ENCODE measurements at places on chromosomes 5 and 9.

DNA sequence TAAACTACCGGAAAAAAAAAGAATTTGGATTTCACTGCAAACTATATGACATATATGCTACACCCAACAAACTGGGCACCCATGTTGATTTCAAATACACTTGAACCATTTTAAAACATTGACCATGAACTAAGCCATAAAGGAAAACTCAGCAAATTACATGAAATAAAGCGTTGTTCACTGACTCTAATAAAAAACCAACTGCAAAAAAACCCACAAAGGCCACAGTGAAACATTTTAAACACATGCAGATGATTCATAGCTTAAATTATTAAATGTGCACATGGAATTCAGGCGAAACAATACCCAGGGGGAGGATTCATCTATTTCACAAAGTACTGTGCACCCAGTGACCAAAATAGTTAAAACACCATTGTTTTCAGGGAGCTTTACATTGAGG is 33.3 kb downstream of the MTRR start:
- DNase-seq: no peak

DNA sequence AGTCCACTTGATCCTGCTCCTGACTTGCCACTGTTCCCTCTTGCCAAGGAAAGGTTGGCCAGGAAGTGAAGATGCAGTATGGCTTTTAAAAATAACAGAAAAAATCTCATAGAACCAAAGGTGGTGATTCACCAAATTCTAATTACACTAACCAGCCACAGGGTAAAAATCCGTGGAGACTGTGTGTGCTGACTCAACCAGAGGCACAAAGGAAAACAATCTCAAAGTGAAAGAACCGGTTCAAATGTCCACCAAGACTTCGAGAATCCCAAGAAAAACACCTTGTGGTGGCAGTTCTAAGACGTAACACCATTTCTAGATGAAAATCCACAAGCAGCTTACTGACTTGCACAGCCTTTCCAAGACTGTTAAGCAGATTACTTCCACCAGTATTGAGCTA is 279.1 kb downstream of the TLE1 start:
- DNase-seq: peak; percentile 24

DNA sequence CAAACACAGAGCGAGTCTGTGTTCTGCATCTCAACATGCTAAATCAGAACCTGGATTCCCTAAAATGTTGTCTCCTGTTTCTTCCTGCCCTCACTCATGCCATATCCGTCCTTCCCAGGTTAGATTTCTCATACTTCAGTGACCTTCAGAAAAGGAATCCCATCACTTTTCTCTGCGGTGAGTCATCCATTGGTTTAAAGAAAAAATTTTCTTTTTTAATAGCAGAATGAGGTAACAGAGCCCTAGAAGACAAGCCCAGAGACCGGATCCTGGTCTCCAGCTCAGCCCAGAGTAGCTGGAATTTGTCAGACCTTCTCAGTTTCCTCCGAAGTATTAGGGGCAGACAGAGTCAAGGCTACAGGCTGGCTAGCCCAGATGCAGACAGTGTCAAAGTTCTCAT is 143.2 kb upstream of the DMRT1 start:
- DNase-seq: no peak

- DNase-seq: no peak
Observed at GRCh38 chr9:71669284-71669995, 98.9 kb downstream of the CEMIP2 start.

GRCh38 chr5:120614531-120615180 is 150.6 kb downstream of the PRR16 start:
- no peak for DNase-seq

DNA sequence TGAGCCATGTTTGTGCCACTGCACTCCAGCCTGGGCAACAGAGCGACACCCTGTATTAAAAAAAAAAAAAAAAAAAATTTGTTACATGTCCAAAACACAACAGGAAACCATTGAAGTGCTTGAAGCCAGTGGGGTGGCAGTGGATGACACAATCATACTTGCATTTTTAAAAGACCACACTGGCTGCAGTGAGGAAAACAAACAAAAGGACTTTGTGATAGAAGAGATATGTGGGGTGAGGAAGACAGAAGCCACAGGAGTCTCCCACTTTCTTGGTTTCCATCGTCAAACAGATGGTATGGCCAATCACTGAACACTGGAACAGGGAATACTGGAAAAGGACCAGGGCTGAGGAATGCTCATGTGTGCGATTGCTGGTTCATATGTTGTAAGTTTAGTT is 20.9 kb upstream of the COMMD10 start:
- DNase-seq: no peak

GRCh38 chr9:69951411-69951810 is 92.2 kb upstream of the MAMDC2 start:
- no peak for DNase-seq

GRCh38 chr5:10297646-10298204 is 10.0 kb downstream of the CMBL start:
- no peak for DNase-seq

DNA sequence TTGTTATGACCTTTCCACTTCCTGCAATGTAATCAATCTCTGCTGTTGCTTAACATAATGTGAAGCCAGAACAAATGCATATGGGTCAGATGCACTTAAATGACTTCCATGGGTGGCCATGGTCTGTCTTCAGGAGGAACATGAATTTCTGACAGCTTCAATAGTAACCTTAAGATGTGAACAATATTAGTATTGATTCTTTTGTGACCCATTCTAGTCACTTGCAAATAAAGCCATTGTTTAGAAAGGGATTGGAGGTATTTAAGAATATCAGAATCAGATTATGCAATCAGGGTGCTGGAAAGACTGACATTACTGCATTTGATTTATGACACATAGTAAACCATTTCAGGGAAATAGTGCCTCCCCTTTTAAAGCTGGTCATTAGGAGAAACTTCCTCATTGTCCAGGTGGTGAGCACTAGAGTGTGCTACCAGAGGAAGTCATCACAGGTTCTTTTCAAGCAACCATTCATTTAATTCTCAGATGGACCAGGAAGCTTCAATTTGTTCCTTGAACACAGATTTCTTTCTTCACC is 32.1 kb downstream of the GRIN3A start:
- DNase-seq: no peak

DNA sequence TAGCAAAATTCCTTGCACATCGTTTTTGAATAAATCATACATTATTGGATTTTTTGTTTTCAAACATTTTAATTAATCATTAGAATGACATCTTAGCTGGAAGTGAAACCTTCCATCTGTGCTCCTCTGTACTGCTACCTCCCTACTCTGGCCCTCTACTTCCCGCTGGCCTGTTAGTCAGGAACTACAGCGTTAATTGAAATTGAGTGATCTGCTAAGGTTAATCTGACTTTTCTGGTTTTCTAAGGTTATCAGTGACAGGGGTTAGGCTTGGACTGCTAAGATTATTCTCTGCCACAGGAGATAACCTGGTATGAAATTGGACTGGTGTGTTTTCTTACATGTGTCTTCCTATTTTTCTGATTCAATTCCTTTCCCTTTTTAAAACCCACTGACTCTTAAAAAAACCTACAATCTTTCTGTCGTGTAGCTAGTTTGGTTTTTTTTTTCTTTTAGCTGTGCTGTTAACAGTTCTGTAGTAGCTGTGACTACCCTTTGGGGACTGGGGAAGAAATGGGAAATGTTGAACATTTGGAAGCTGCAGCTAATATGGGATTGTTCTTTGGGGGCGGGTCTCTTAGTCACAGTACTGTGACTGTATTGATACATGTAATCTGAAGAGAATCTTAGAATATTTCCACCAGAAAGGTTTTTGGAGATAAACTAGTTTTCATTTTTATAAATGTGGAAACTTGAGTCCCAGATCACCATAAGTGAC is 4.6 kb downstream of the KIF2A start:
- no peak for DNase-seq

- no peak for DNase-seq
Observed at GRCh38 chr9:99359336-99359735, 137.3 kb downstream of the SEC61B start.

DNA sequence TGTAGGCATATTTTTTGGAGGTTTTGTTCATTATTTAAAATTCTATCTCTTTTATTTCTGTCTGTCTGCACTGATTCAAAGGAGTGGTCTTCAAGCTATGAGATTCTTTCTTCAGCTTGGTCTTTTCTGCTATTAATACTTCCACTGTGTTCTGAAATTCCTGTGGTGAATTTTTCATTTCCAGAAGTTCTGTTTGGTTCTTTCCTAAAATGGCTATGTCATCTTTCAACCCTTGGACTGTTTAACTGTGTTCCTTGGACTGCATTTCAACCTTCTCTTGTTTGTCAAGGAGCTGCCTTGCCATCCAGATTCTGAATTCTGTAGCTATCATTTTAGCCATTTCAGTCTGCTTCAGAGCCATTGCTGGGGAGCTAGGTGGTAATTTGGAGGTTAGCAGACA is 76.3 kb downstream of the CERT1 start:
- DNase-seq: no peak

- no peak for DNase-seq
Observed at GRCh38 chr5:95763941-95764340, 32.8 kb downstream of the RHOBTB3 start.

- no peak for DNase-seq
Observed at GRCh38 chr9:13857521-13857920, 456.4 kb downstream of the NFIB start.

DNA sequence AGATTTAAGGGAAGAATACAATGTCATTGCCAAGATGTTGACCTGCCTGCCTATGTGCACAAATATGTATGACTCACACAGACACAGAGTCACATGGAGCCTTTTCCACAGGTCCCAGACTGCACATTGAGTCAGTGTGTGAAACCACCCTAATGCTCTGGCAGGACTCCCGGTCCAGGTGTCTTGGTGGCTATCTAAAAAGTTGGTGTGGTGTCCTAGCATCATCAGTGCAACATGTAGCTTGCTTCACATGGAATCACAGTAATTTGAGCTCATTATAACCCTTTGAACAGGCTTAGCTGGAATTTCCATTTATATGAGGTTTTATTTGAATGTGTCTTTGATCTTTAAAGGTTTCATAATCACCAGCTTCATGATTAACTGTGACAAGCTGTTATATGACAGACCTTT is 10.7 kb downstream of the IFNA5 start:
- DNase-seq: no peak

GRCh38 chr5:153617190-153617589 is 126.7 kb downstream of the GRIA1 start:
- no peak for DNase-seq

DNA sequence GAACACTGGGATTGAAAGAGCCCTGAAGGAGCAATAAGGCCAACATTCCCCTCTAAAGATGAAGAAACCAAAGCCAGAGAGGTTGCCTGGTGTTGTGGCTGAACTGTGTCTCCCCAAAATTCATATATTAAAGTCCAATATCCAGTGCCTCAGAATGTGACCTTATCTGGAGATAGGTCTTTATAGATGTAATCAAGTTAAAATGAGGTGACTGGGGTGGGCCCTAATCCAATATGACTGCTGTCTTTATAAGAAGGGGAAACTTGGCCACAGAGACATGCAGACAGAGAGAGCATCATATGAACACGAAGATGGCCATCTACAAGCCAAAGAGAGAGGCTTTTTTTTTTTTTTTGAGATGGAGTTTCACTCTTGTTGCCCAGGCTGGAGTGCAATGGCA is 66.9 kb upstream of the PLPP1 start:
- no peak for DNase-seq

GRCh38 chr5:132190161-132190817 is 37.4 kb downstream of the P4HA2 start:
- DNase-seq: peak; percentile 33

GRCh38 chr9:129174724-129175514 is 3.1 kb downstream of the IER5L start:
- DNase-seq: no peak

DNA sequence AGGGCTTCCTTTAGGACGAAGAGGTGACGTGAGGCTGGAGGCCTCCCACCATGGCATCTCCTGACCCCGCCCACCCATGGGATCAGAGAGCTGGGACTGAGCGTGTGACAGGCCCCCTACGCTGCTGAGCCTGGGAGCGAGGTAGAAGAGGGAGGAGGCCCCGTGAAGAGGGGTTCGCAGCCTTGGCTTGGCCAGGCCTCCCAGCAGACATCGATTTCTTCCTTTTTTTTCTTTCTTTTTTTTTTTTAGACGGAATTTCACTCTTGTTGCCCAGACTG is 39.5 kb downstream of the PTGES start:
- DNase-seq: no peak

- no peak for DNase-seq
Observed at GRCh38 chr5:8730194-8730593, 815.7 kb downstream of the SEMA5A start.

- peak; percentile 53 for DNase-seq
Observed at GRCh38 chr9:77588271-77588937, 59.7 kb downstream of the GNA14 start.

DNA sequence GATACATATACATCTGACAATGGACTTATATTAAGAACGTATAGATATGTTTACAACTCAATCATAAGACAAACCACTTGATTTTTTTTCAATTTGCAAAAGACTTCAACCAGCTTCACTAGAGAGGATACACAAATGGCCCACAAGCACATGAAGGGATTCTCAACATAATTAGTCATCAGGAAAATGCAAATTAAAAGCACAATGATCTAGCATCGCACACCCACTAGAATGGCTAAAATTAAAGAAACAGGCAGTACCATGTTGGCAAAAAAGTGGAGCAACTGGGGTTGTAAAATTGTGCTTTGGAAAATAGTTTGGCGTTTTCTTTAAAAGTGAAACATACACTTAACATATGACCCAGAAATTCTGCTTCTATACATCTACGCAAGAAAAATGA is 80.0 kb upstream of the TRIO start:
- DNase-seq: no peak

- DNase-seq: no peak
Observed at GRCh38 chr5:137668637-137669036, 67.3 kb downstream of the KLHL3 start.

DNA sequence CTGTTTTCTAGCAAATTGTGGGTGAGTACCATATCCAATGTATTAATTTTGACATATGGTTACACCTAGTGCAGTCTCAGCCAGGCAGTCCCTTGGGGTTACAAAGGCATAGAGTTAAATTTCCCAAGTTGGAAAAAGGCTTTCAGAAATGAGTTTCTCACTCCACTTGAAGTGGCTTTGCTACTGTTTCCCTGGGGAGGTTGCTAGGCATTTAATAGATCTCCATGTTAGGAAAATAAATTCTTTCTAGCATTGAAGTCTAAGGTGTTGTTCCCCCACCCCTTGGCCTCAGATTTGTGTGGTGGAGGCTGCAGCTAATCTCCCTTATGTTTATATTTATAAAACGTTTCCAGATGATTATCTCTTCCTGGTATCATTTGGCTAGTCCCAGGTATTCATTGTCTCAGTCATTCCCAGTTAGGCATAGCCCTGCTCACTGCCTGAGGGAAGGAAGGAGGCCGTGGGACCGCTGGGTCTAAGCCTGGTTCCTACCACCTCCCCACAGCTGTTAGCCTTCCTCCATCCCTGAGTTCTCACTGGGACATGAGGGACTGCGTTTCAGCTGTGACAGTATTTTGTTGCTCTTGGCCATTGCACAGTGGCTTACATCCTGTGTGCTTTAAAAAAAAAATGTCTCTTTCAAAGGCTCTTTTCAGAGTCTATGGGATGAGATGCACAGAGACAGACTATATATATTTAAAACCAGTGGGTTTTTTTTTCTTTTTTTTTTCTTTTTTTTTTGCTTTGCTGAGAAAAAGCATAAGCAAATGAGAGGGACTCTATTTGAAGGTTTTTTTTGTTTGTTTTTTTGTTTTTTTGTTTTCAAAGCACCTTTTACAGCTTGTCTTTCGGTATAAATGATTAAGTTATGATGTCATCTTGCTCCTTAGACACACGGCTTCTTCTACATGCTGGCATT is 121.5 kb downstream of the MAST4 start:
- DNase-seq: no peak
